ENCODE measurements at places on chromosomes 4 and X.

DNA sequence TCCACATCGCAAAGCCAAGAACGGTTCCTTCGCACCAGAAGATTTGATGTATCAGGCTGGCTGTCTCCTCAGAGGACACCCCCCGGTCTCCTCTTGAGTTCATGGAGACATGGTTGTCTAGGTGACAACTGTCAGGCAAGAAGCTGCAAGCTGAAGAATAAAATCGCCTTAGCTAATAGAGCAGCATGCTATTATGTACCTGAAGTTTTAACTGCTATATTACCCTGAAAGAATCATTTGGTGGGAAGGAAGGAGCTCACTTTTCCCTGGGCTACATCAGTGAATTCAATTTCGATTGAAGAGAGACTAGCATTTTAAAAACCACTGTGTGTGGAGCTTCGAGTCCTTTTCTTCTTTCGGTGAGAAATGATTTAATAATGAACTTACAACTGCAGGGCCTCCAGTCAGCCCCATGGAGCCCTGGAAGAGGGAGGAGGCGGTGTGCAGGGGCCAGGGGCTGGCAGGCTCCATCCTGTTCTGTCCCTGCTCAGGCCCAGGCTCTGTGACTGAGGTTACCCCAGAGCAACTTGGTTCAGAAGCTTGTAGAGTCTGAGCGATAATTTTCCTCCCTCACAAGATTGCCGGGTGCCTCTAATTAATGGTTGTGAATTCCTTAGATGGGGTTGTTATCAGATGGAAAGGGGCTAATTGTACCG, 191.3 kb downstream of the MID1IP1 start:
- no peak for DNase-seq

- no peak for DNase-seq
Measured at GRCh38 chrX:72713130-72713529, 976 bp downstream of the PHKA1 start.

DNA sequence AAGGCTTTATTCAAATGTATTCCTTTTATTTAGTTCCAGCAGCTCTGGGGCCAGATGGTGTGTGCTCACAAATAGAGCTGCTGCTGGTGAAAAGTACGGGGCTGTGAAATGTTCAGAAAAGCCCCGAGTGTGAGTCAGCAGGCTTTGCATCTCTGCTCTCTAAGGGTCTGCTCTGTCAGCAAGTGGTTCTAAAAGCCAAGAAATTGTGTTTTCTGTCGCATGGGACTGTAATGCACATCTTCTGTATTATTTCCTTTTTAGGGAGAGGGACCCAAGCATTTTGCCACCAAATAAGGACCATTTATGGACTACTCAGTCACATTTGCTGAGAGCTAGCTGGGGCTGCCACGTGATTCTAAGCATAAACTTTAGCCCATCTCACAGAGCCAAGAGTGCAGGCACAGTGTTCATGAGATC, 82.9 kb upstream of the NHS start:
- no peak for DNase-seq

DNA sequence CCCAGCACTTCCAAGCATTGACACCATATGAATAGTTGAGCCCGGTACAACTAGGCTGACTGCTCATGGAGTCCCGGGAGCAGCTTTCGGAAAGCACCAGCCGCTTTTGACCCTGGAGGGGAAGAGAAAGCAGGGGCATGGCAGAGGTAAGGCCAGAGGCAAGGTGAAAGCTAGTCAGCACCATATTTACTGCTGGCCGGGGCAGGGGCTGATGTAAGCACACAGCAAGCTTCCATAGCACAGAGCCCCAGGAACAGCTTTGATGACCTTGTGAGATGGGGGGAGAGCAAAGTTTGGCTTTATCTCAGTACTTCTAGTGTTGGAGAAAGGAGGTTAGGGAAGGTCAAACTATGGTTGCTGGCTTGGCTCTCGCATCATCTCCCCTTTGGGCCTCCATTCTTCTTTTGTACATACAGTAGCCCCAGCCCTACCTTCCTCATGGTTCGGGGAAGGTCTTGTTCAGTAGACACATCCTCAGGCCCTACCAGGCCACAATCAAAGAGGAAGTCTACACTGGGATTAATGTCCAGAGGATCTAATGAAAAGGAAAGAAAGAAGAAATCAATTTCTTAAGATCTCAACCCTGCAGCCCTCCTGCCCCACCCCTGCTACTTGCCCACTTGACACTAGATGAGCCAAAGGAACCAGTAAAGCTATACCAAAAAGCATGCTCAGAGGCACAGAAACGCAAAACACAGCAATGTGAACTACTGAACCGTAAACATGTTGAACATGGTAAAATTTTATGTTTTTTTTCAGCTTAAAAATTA, 9.4 kb downstream of the ZMYM3 start:
- no peak for DNase-seq

DNA sequence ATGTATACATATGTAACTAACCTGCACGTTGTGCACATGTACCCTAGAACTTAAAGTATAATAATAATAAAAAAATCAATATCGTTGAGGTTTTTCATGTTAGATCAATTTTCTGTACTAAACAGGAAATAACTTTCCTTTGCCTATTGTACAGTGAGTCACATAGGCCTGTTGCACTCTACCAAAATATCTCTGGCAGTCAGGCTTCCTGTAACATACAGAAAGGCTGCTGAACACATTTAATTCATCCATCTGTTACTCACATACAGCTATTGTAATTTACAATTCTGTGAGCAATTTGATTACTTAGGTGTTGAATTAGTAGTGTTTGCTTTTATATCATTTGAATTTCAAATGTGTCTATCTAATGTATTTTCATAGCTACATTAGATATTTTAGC, 427.8 kb downstream of the TMA16 start:
- no peak for DNase-seq
